ENCODE measurements at places on chromosomes 1 and 21. TPM values are rescaled to one million over a fixed set of nuclear protein-coding genes. Genes with fewer than 3 reads are reported as not detected.

DNA sequence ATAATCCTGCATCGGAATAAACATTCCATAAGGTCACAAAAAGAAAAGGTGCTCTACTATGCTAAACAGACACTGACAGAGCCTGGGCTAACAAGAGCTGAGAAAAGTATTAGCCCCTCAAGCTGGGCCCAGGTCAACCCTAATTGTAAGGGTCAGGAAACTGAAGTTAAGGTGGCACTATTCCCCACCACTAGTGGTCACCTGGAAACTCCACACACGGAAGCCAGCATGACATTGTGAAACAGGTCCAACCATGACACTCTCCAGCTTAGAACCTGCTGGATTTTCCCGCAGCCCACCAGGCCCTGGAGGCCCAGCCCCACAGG, 1.2 kb downstream of the PTTG1IP start:
- no peak for DNase-seq

GRCh38 chr1:77948841-77949424, 29.9 kb downstream of the FUBP1 start:
- DNase-seq: no peak

DNA sequence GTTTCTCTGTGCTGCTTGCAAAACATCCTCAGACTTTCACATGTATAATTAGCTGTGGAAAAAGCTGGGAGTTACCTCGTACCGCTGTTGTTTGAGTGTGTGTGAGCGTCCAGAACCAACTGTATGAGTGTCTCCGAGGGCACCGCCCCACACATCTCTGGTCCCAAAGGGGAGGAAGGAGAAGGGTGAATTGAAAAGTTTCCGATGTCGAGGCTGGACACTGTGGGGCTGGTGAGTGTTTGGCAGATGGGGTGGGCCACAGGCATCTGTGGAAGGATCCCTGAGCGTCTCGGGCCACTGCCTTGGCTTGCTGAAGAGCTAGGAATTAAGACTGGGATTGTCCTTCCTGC, 1.2 kb downstream of the ATP2B4 start:
- DNase-seq: no peak

DNA sequence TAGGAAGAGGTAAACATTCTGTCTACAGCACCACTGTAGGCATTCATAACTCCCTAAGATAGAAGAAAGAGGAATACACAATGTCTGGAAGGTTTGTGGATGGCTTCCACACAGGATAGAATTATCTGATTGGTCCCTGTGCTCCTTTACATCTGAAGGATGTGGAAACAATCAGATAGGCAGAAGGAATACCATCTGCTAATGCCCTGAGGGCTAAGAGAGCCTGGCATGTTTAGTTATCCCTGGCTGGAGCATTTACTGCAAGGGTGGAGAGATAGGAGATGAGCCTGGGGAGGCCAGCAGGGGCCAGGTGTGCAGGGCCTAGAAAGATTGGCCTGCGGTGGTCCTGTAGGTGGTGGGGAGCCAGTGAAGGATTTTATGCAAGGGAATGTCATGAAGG, 8.6 kb upstream of the ACBD3 start:
- DNase-seq: no peak

DNA sequence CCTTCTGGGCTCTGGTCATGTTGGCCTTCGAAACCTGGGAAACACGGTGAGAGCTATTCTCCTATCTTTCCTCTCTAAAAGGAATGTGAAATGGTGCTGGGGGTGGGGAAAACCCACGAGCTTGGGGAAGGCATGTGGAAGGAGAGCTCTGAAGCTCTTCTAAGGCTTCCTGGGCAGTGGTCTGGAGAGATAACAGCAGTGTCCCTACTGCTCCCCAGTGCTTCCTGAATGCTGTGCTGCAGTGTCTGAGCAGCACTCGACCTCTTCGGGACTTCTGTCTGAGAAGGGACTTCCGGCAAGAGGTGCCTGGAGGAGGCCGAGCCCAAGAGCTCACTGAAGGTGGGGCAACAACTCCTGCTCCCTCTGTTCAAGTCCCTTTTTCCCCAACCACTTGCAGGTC, 2.8 kb downstream of the USP21 start:
- no peak for DNase-seq

GRCh38 chr1:42240966-42241755, 76.6 kb upstream of the GUCA2A start:
- peak; percentile 5 for DNase-seq

LCE6A gene
- total RNA-seq: not detected

REN gene
- total RNA-seq: not detected

SUSD4 gene
- total RNA-seq: 13.0 TPM

CTTNBP2NL gene
- total RNA-seq: 0.25 TPM

Data from CD4-positive, alpha-beta T cell (primary cell).